Heart right ventricle (tissue), 16 donors: ENCODE measurements at places on chromosomes 4 and X. TPM values are rescaled to one million over a fixed set of nuclear protein-coding genes. Genes with fewer than 3 reads are reported as not detected.

GRCh38 chrX:123859409-123859845, 426 bp upstream of the XIAP start:
- peak overlapping the region; percentile 53 for H3K4me3 ChIP-seq
- peak overlapping the region; percentile 98 for H3K27ac ChIP-seq
- H3K4me1 ChIP-seq: no peaks in the 10 kb centered on the region
- no peaks in the 10 kb centered on the region for H3K27me3 ChIP-seq

GRCh38 chr4:83153417-83153816, 38.9 kb upstream of the PLAC8 start:
- H3K27ac ChIP-seq: no peak overlapping the region
- no peaks in the 10 kb centered on the region for H3K4me1 ChIP-seq
- no peak overlapping the region for H3K4me3 ChIP-seq
- no peaks in the 10 kb centered on the region for H3K36me3 ChIP-seq
- no peaks in the 10 kb centered on the region for H3K27me3 ChIP-seq

Gene HAUS3
- polyA plus RNA-seq: 10.5 TPM

Gene HSFX1
- polyA plus RNA-seq: 0.58 TPM

GRCh38 chr4:85402371-85402770, 72.6 kb upstream of the ARHGAP24 start:
- no peaks in the 10 kb centered on the region for H3K36me3 ChIP-seq
- H3K27ac ChIP-seq: no peak overlapping the region
- no peaks in the 10 kb centered on the region for H3K27me3 ChIP-seq
- no peak for DNase-seq
- no peaks in the 10 kb centered on the region for H3K4me1 ChIP-seq
